PC-9 (cell line): ENCODE measurements at places on chromosomes 2 and 18.

- DNase-seq = no peak
These were observed 482.5 kb downstream of the STK39 start for GRCh38 chr2:167764772-167765341.

- no peak for DNase-seq
These were observed 7.1 kb upstream of the AGXT start for GRCh38 chr2:240861547-240861946.

DNA sequence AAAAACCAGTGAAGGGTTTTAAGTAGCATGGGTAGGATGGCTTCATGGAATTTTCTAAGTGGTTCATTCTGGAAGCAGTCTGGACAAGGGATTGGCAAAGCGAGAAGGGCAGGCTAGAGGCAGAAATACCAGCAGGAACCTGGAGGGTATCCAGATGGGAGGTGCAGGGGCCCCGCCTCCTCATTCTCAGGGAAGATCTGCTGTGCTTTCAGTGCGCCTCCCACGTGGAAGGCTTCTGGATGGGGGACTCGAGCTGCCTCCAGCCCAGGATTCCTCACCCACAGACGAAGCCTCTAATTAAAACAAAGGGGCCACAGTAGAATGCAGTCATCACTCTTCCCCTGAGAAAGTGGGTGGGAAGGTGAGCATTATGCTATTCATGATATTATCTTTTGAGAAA lies 79.8 kb downstream of the VSNL1 start:
- peak; percentile 37 for DNase-seq

DNA sequence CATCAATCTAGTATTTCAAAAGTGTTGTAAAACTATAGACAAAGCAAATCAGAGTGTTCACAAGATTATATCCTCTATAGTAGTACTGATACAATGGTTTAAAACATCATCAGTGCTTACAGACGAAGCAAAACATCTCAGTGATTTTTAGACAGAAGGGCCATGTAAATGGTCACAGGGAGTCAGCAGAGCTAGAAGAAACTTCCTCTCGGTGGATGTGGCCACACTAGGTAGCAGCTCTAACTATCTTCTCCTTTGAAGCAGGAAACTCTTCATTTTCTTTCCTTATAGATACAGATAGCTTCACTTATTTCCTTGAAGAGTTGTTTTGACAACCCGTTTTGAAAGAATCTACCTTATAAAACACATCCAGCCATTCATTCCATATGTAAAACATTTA lies 80.4 kb upstream of the CD226 start:
- DNase-seq = no peak

DNA sequence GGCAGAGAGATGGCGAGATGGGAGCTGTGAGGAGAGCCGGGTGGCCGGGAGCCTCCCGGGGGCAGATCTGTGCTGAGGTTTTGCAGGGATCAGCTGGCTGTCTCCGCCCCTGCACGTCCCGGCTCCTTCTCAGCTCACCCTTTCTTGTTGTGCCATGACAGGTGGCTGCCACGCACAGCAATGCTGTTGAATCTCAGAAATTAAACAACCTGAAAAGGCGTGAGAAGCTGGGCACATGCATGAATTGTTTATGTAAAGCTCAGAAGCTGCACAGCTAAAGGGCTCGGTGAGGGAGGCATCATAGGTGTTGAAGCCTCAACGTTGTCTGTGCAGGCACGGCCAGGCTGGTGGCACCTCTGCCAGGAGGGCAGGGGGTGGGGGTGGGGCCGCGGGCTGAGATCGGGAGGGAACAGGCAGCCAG lies 858 bp upstream of the RTP5 start:
- DNase-seq = no peak

DNA sequence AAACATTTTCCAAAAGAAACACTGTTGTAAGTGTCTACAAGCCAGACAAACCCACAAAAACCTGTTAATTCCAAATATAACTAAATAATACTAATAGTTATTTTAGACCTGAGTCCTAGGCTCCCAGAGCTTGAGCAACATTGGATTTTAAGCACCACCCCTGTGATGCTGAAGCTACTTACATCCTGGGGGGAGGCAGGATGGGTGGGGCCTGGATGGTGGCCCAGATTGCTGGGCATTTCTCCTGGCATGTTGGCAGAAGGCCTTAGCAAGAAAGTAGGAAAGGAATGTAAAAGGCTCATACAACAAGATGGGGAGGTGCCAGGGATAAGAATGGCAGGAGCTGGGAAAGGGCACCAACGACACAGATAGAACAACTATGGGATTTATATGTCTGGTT lies 50.7 kb upstream of the OTX1 start:
- peak; percentile 23 for DNase-seq

DNA sequence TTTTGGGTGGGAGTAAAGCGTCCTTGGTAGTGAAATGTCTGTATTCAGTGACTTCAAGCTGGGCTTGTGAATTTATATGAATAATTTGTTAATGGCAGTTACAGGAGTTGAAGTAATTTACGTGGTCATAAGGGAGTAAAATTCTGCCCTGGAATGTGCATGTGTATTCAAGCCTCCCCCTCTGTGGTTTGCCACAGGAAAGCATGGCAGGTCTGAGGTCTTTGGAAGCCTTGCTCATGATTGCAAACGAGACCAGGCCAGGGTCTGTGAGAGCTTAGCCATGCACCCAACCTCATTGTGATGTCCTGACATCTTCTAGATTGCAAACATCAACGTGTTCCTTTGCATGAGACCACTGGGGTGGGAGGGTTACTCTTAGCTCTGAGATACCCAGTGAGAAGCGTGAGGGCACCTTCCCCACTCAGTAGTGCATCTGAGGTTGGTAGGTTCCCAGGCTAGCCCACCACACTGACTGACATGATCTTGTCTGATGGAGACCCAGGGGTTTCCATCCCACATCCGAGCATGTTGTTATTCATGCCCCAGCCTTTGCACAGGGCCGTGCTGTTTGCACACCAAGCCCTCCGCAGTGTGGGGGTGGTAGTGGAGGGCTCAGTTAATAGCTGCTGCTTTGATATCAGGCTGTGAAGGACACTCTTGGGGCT lies 216.5 kb downstream of the KLHL29 start:
- no peak for DNase-seq

DNA sequence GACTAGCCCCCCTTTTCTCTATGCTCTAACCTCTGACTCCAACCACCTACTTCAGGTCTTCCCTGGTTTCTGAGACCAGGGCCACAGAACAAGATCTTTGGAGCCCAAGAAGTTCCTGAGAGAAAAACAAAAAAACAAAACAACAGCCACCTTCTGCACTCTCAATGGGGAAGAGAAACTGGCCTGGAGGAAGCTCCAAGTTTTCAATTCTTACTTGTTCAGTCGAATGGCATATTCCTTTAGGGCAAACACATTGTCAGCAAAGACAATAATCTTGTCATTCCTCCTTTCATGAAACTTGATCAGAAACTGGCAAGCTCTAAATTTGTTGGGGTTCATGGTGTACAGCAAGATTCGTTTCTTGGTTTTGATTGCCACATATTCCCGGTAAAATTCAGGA lies 15.0 kb downstream of the ERCC3 start:
- DNase-seq = no peak

GRCh38 chr18:75687626-75688025 lies 260.1 kb upstream of the SMIM21 start:
- no peak for DNase-seq

DNA sequence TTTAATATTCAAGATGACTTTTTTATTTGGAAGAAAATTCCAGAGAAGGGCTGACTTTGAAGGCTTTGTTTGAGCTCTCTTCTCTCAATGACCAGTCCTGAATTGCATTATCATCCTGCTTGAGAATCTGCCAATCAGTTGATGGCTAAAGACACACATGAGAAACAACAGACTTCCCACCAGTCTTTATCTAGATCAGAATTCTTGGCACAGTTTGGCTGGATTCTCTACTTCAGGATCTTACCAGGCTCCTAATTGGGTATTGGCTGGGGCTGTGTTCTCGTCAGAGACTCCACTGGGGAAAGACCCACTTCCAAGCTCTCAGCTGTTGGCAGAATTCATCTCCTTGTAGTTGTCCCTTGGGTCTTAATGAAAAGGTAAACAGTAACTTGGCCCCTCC lies 86.0 kb downstream of the WDSUB1 start:
- no peak for DNase-seq

GRCh38 chr2:113219889-113220641 lies 46.3 kb downstream of the PSD4 start:
- DNase-seq = peak; percentile 17

- DNase-seq = no peak
These were observed 10.5 kb downstream of the ONECUT2 start for GRCh38 chr18:57445488-57446319.

DNA sequence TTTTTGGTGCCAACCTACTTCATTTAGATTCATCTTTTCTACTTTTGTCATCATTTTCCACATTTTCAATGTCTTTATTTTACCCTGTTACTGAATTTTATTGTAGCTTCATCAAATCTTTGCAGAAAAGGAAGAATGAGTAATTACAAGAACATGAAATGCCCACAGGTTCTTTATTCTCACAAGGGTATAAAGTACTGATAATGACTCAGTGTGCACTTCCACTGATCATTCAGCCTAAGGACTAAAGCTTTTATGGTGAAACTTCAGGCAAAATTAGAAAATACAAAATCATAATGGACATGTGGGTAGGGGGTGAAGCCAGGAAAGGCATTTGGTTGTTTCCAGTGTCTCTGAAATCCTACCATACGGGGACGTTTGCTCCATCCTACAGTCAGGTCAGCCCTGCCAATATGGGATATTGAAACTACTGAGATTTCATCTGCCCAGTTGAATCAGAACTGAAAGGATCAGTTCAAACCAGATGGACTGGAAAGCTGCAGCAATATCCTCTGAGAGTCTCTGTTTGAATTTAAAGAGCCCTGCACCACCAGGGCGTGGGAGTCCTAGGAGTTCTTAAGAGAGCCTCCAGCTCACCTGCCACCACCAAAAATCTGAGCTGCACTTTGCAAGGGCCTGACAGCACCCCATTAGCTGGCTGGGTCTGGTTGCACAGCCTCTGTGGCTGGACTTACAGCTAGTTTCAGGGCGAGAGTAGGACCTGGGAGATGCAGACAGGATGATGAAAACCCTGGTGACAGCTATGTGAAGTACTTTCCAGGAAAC lies 390.4 kb downstream of the CMPK2 start:
- DNase-seq = no peak

DNA sequence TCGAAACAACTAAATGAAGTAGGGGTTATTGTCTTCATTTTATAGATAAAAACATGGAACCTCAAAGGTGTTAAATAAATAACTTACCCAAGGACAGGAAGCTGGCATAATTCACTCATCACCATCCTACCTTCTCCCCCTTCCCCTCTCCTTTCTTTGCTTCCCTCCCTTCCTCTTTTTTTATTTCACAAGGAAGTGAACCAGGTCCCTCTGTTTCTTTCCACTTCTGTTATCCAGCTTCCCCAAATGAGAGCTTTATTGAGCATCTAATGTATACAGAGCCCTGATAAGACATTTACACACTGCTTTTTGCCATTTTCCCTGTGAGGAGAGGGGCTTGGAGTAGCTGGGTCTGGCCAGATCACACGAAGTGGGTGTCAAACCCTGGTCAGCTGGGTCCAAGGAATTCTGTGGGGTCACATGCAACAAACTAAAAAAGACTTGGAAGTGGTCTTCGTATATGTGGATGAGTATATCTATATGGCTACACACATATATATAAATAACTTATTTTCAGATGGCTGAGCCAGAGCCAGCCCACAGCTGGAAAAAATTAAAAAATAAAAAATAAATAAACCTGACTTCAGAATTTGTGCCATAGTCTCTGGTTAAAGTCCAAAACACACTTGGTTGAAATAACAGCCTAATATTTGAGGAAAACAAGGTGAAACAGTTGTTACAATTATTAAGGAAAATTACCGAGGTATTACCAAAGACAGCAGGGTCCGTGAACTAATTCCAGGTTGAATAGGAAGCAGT lies 49.3 kb upstream of the FOSL2 start:
- DNase-seq = no peak

DNA sequence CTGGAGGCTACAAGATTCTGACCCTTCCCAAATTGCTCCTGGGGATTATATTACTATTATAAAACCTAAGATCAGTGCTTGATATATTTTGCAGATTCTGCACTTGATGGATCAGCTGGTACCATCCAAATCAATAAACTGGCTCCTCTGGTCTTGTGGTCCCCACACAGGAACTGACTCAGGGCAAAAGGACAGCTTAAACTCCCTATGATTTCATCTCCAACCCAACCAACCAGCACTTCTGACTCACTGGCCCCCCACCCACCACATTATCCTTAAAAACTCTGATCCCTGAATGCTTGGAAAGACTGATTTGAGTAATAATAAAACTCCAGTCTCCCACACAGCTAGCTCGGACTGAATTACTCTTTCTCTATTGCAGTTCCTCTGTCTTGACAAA lies 82.1 kb downstream of the TMEM163 start:
- DNase-seq = no peak

GRCh38 chr2:9288233-9288632 lies 81.6 kb downstream of the ASAP2 start:
- peak; percentile 71 for DNase-seq

DNA sequence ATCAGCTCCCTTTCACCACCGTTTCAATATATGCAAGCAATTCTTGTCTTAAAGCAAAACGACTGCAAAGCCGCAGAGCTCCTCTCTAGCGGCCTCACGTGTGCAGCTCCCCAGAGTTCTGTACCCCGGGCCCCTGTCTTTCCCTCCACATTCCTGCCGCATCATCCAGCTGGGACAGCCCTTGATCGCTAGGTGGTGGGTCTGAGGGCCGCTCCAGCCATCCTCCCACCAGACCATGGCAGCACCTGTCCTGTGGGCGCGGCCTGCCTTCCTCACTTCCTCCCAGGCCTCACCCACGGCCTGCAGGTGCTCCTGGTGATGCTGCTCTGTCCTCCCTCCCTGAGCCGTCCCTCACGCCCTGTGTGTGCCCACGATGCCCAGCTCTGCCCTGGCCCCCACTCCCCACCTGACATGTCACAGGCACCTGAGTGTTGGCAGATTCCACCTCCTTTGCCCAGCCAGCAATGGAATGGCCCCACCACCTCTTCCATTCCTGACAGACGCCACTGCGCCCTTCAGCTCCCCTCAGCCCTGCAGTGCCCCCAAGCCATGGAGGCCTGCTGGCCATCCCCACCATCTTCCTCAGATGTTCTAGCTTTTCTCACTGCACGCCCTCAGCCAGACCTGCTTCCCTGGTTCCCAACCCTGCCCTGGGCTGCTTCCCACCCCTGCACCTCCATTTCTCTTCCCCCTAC lies 15.3 kb upstream of the ALLC start:
- no peak for DNase-seq

DNA sequence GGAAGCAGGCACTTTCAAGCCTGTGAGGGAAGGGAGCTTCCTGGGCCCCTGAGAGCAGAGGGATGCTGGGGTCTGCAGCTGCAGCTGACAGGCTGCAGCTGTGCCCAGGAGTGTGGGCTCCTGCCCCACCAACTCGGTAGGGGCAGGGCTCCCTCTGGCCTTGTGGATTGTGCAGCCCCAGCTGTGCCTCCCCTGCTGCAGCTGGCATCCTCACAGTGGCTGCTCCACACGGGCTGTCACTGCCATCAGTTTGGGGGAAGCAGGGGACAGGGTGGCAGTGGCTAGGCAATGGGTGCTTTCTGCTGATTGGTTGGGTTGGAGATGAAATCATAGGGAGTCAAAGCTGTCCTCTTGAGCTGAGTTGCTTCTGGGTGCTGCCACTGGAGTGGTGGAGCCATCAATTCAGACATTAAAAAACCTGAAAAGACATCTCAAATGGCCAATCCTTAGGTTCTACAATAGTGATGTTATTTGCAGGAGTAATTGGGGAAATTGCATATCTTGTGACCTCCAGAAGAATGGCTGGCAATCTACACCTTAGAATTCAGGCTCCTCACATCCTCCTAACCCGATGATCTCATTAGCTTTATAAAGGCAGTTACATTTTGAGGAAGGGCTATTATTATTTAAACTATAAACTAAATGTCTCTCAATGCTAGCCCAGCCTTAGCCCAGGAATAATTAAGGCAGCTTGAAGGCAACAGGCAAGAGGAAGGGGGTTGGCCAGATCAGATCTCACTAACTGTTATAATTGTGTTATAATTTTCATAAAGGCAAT lies 41.3 kb downstream of the FAM171B start:
- no peak for DNase-seq
